ENCODE measurements at places on chromosomes 2 and 18.
A peak's percentile ranks its signal among the peaks of the same experiment; 100 is the strongest.

- no peak for DNase-seq
Measured at GRCh38 chr2:46601328-46601963, 122.1 kb downstream of the TMEM247 start.

- DNase-seq = no peak
Measured at GRCh38 chr2:12083081-12083581, 336.7 kb downstream of the LPIN1 start.

DNA sequence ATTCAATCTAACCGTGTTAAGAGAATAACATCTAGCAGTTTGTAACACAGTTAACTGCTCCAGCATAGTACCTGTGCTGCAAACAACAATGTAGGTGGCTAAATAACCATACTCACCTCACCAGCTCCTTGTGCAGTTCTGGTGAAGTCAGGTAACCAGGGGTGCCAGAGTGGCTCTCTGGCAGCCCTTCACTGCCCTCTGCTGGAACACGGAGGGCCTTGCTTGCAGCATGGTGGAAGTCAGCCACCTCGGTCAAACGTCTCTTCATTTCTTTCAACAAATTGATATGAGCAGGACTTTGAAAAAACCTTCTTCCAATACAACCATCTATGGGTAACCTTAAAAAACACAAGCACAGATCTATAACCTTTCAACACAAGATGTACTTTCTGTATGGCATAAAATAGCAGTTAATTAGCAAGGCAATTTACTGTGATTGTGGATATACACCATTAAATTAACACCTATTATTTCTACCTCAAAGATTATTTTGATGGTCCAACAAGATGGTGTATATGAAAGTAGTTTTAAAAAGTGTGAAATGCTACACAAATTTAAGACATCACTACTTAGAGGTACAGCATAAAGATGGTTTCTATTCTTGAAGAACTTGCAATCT is 56.6 kb downstream of the EPG5 start:
- DNase-seq = peak; percentile 25

- DNase-seq = no peak
Measured at GRCh38 chr2:51025906-51026555, 5.9 kb downstream of the NRXN1 start.

Measured in fibroblast of gingiva (primary cell).